ENCODE measurements at places on chromosomes 1 and 21.

DNA sequence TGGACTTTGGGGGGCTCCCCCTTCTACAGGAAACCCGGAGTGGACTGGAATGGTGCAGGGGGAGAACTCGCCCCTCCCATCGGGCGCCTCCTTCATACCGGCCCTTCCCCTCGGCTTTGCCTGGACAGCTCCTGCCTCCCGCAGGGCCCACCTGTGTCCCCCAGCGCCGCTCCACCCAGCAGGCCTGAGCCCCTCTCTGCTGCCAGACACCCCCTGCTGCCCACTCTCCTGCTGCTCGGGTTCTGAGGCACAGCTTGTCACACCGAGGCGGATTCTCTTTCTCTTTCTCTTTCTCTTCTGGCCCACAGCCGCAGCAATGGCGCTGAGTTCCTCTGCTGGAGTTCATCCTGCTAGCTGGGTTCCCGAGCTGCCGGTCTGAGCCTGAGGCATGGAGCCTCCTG is at the start of gene TNFRSF14:
Gene TNFRSF14, plus strand, starts transcription at position 95 of the 401 bp plus-strand sequence. Its CDS starts 294 bp downstream, at position 389.
- DNase-seq: no peak

DNA sequence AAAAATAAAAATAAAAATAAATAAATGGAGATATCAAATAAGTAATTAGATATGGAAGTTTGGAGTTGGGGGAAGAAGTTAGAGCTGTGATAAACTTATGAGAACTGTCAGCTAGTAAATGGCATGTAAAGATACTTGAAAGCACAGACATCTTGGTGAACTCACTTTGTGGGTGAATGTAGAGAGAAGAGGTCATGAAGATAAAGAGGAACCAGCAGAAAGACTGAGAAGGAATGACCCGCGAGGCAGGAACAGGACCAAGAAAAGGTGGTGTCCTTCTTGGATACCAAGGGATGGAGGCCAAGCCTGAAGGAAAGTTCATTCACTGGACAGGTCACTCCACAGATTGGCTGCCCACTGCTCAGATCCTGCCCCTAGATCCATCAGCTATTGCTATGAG is 4.7 kb upstream of the CAPZB start:
- no peak for DNase-seq

- no peak for DNase-seq
Observed at GRCh38 chr1:221638595-221638994, 103.3 kb downstream of the DUSP10 start.

GRCh38 chr1:118262865-118263264 is 77.8 kb upstream of the SPAG17 start:
- no peak for DNase-seq

GRCh38 chr1:37846647-37847339 is 12.6 kb downstream of the MTF1 start:
- DNase-seq: no peak
